ENCODE measurements at places on chromosomes 2 and 18. TPM values are rescaled to one million over a fixed set of nuclear protein-coding genes. Genes with fewer than 3 reads are reported as not detected.

CTLA4 gene
- 1.3 TPM for polyA plus RNA-seq

CRYGB gene
- not detected for polyA plus RNA-seq

CDCA7 gene
- 27.1 TPM for polyA plus RNA-seq

MARCO gene
- polyA plus RNA-seq, result 2.0 TPM

GPAT2 gene
- polyA plus RNA-seq, result 7.4 TPM

FOXI3 gene
- polyA plus RNA-seq, result 1.2 TPM

ERBB4 gene
- 16.0 TPM for polyA plus RNA-seq

LRP1B gene
- polyA plus RNA-seq, result 3.5 TPM

NPPC gene
- 2.1 TPM for polyA plus RNA-seq

CAVIN2 gene
- polyA plus RNA-seq, result 37.3 TPM

DNAJC5G gene
- 0.14 TPM for polyA plus RNA-seq

MERTK gene
- 2.4 TPM for polyA plus RNA-seq

ACSL3 gene
- polyA plus RNA-seq, result 45.7 TPM

APLF gene
- polyA plus RNA-seq, result 2.0 TPM

RAMP1 gene
- 24.1 TPM for polyA plus RNA-seq

MSTN gene
- 35.7 TPM for polyA plus RNA-seq

MROH2A gene
- not detected for polyA plus RNA-seq

HSPE1 gene
- polyA plus RNA-seq, result 130 TPM

UGGT1 gene
- 27.5 TPM for polyA plus RNA-seq

SCN2A gene
- 0.01 TPM for polyA plus RNA-seq

CABLES1 gene
- polyA plus RNA-seq, result 8.5 TPM

MOGAT1 gene
- polyA plus RNA-seq, result not detected

RPL37A gene
- 4,024 TPM for polyA plus RNA-seq

CHRND gene
- 67.6 TPM for polyA plus RNA-seq

NLRC4 gene
- 1.5 TPM for polyA plus RNA-seq

UPP2 gene
- polyA plus RNA-seq, result not detected

RAPGEF4 gene
- 2.7 TPM for polyA plus RNA-seq

TMEM247 gene
- not detected for polyA plus RNA-seq

MDH1B gene
- 0.66 TPM for polyA plus RNA-seq

ANTXR1 gene
- 168 TPM for polyA plus RNA-seq

COL5A2 gene
- polyA plus RNA-seq, result 334 TPM

AKAIN1 gene
- polyA plus RNA-seq, result not detected

FAM117B gene
- 3.5 TPM for polyA plus RNA-seq

C2orf72 gene
- 0.70 TPM for polyA plus RNA-seq

SNRPD1 gene
- 42.5 TPM for polyA plus RNA-seq

CHST9 gene
- polyA plus RNA-seq, result 0.34 TPM

MEP1B gene
- polyA plus RNA-seq, result 0.13 TPM

SALL3 gene
- polyA plus RNA-seq, result 0.11 TPM

PASK gene
- 7.5 TPM for polyA plus RNA-seq

IL36RN gene
- not detected for polyA plus RNA-seq

OTOS gene
- not detected for polyA plus RNA-seq

LRP2 gene
- 0.25 TPM for polyA plus RNA-seq

ID2 gene
- 34.1 TPM for polyA plus RNA-seq

GCKR gene
- polyA plus RNA-seq, result 0.30 TPM

MARCHF4 gene
- 0.04 TPM for polyA plus RNA-seq

DSG2 gene
- polyA plus RNA-seq, result 15.5 TPM

BUB1 gene
- polyA plus RNA-seq, result 6.8 TPM

DYNAP gene
- not detected for polyA plus RNA-seq

LRRTM4 gene
- 0.98 TPM for polyA plus RNA-seq

MLPH gene
- polyA plus RNA-seq, result 1.1 TPM

RGPD4 gene
- 0.11 TPM for polyA plus RNA-seq

ANKRD62 gene
- 0.06 TPM for polyA plus RNA-seq

ARHGAP15 gene
- not detected for polyA plus RNA-seq

All from muscle of arm (tissue), 14 donors.